Fibroblast of skin of right biceps (primary cell): ENCODE measurements at places on chromosomes 12 and 14.

DNA sequence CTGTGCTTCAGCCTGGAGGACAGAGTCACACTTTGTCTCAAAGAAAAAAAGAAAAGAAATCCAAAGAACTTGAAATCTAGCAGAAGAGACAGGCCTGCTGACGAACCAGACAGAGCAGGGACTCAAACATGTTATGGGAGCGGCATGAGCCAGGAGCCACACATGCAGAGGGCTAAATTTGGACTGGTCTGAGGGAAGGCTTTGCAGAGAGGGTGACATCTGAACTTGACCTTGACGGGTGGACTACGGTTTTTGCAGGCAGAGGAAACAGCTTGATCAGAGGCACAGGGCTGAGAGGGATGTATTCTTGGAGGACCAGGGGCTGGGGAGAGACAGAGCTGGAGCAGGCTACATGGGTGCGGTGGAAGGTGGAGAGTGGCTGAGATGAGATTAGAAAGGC is 20.5 kb upstream of the SLC24A4 start:
- no peak for DNase-seq

GRCh38 chr12:32124637-32125036 is 18.0 kb downstream of the BICD1 start:
- no peak for DNase-seq

DNA sequence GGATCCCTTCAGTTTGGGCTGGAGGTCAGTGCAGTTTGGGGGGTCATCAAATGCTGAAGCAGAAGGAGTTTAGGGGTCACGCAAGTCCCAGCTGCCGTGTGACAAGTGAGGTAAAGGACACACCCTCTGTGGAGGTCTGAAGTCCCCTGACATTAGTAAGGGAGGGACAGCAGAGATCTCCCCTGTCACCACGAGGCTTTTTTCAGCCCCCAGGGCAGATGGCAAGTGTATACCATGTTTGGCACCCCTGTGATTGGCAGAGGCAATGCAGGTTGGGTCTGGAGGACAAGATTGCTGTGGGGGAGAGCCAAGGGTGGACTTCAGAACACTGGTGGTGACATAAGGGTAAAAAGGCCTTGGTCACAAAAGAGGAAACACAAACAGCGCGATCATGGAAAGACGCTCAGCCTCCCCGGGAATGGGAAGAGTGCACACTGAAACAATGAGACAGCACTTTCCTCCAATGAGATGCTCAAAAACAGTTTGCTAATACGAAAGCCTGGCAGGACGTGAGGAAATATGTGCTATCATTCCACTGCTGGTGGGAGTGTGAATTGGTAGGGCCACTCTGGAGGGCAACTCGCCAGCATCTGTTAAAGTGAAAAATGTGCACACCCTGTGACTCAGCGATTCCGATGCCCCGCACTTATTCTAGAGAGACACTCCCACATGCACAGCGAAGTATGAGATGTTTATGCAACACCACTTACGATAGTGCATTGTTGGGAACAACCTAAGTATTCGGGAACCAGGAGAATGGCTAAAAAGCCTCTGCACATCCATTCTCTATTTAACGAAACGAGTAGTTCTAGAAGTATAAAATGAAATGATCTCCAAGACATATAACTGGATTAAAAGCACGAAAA is 14.4 kb upstream of the CD27 start:
- DNase-seq: peak; percentile 94

GRCh38 chr12:31589598-31589903 is 1.4 kb downstream of the DENND5B start:
- DNase-seq: no peak

- DNase-seq: no peak
Observed at GRCh38 chr12:123573870-123574269, 10.5 kb upstream of the TMED2 start.
